8988T (cell line): ENCODE measurements at places on chromosomes 1 and 21.

DNA sequence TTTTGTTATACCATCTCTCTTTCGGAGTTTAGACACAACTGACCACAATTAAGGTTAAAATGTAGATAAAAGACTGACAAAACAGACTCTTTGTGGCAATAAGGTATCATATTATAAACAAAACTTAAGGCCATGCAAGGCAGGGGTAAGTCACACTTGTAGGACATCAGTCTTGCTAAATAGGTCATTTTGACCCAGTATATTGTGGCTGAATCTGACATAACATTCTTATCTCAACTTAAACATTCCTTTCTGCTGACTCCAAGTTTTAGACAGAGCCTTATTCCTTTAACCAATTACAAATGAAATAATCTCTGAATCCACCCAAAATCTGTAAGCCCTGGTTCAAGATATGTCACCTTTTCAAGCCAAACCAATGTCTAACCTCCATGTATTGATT, 733.4 kb upstream of the B3GALT2 start:
- no peak for DNase-seq

DNA sequence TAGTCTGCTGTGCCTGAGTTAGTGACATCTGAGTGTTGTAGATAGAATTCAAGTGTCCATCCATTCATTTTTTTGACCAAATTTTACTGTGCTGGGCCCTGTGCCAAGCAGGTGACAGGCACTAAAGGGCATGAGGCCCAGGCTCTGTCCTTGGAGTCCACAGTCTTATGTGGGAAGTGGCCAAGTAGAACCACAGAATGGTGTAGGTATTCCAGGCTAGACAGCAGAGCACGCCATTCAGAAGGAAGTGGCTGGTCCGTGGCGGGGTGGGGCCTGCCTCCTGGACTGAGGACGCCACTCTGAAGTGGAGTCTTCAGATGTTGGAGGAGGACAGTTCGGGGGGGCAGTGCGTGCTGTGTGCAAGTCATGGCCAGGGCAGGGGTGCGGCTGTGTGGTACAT, 68.9 kb upstream of the ACTL8 start:
- no peak for DNase-seq

DNA sequence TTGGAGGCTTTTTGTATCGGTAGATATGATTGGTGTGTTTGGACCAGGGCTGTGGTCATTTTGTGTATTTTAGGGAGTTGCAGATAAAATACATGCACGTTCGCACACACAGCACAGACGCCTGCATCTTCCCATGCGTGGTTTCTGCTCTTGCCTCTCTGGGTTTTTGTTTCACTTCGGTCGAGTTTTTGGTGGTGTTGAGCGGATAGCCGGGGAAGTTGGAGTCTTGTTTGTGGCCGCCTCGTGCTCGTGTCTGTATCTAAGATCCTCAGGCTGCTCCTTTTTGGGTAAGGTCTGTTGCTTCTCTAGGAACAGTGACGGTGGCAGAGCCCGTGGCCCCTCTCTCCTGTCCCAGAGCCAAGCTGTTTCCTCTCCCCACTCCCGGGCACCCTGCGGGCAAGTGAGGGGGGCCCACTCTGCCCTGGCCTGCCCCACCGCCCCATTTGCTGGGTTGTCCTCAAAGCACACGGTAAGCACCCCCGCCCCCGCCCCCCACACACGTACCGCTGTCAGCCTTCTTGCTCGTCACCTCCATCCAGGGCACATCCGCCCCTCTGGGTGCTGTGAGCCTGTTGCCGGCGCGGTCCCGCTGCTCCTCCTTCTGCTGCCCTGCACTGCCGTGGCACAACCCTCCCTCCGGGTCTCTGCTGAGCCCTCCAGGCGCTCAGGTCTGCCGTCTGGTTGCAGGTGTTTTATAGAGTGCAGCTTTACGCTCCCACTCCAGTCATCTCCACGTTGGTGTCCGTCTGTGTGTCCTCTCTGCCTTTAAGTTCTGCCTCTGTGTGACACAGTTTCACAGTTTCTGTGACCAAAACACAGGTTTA, 51.9 kb downstream of the AGPAT3 start:
- no peak for DNase-seq

DNA sequence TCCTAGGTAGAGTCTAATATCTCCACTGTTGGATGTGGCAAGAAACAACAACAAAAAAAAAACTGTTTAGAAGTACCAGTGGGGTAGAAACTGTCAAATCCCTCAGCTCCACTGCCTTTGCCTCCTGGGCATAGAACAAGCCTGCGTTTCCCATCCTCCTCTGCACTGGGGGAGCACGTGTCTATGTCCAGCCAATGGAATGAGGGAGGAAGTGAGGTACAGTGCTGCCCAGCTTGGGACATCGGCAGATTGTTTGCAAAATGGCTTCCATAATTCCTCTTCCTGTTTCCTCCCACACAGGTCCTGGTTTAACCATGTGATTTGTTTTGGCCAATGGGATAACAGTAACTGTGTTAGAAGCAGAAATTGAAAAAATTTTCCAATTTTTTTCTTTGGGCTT, 39.1 kb downstream of the PSMG1 start:
- no peak for DNase-seq

- no peak for DNase-seq
Measured at GRCh38 chr1:153531638-153532037, 4.2 kb downstream of the S100A6 start.

DNA sequence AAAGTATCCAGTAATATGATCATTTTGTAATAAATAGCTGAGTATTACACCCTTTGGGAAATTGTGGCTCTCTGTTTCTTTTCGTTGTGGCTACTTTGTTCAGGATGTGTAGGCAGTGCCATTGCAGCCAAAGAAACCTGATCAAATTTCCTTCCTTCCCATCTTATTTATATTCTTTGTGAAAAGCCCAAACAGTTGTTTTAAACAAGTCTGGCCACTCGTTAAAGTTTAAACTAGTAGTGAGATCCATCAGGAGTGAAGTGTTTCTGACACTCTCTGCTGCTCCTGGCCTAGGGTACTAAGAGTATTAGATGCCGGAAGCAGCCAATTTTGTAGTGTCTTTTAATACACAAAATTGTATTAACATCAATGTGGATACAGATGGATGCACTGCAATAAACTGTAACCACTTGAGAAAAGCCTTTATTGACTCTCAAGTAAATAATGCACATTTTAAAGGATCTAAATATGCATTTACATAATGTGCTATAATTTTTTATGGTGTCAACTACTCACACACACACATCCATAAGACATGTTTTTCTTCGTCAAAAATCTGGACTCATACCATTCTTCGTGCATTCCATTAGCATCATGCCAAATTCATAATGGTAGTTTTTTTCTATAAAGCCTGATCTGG, 317.9 kb downstream of the NFIA start:
- no peak for DNase-seq

- DNase-seq: no peak
Measured at GRCh38 chr1:38053416-38054091, 7.0 kb upstream of the POU3F1 start.

GRCh38 chr21:25456672-25457071, 150.6 kb downstream of the MRPL39 start:
- DNase-seq: no peak

DNA sequence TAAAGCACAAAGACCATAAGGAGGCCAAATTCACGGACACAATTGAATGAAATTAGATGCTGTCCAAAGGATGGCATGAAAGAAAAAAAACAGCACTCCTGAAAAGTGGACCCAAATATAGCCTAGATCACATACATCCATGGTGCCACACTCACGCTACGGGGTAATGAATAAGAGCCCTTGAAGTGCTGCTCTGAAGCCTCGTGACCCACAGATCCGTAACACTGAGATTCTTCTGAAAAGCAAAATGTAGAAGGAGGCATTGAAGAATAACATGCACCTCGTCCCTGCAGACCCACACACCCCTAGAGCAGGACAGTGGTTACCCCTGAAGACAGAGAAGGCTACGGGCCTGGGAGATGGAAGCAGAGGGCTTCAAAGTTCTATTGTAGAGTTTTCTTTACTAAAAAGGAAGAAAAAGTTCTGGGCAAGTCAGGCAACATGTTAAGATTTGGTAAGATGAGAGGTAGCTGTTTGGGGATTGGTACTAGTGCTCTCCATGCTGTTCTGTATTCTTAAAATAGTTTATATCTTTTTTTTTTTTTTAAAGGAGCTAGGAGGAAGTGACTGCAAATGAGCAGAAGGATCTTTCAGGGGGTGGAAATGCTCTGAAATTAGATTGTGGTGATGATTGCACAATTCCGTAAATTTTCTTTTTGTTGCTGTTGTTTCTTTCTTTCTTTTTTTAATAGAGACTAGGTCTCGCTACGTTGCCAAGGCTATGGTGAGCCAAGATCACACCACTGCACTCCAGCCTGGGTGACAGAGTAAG, 4.1 kb upstream of the ITGB2 start:
- DNase-seq: no peak

DNA sequence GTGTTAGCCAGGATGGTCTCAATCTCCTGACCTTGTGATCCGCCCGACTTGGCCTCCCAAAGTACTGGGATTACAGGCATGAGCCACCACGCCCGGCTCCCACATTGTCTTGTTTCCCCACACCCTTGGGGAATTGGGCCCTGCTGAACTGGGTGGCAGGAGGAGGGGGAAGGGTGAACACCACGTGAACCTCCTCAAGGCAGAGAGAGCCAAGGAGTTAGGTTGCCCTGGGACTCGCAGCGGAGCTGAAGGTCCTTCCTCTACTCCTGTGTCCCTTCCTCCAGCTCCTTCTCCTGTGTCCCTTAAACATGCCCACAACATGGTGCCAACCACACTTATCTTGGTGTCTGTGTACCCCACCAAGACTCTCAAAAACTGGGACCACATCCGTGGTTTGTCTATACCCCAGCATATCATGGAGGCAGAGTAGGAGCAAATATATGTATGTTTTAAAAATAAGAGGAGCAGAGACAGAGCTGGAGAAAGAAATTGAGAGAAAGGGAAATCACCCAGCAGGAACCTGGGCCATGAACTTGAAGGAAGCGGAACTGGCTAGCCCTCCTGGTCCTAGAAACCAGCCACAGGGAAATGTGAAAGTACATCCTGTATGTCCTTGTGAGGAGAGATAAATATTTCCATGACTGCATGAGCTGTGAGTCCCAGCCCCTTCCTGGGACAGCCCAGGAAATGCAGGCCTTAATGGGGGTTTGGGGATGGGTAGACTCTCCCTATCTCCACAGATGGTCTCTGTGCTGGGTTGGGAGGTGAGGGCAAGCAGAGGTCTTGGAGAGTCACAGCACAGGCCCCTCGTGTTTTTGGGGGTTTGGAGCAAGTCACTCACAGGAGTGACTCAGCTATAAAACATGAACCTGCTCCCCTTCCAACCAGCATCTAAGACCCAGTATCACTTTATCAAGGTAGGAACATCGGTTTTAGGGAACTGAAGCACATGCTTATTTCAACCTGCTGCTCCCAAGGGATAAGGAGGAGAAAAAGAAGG, 9.4 kb upstream of the TAL1 start:
- no peak for DNase-seq

GRCh38 chr1:14627608-14628489, 29.4 kb downstream of the KAZN start:
- DNase-seq: no peak

DNA sequence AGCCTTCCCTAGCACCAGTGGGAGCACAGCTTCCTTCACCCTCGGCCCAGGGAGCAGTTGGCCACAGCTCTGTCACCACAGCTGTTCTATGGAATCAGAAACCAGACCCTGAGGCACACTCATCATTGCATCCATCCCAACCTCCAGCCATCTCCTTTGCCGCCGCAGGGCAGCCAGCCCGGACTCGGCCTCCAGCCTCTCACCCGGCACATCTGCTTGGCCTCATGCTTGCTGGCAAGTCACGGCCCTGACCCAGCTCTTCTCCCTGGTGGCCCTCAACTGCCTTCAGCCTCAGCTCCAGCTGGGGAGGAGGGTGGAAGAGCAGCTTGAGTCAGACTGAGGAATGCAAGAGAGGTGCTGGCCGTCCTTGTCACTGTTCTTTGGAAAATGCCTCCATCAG, 59.8 kb downstream of the TOR1AIP2 start:
- no peak for DNase-seq

DNA sequence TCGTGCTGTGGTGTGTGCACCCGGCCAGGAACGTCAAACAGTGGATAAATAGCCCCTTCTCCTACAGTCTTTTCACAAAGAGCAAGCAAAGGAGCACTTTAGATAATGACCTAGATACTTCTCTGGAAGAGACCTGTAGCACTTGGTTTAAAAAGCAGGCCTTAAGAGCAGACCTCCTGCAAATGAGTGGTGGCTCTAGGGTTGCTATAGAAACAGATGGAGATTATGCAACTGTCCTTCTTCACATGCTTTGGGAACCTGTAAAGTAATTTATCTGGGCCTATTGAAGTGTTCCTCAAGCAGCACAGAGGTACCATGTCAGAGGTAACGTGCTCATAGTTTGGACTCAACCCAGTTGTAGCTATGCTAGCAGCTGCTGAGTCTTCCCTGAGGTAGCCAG, 208.2 kb upstream of the KIAA0040 start:
- no peak for DNase-seq
